ENCODE measurements at places on chromosomes 1 and 21. TPM values are rescaled to one million over a fixed set of nuclear protein-coding genes. Genes with fewer than 3 reads are reported as not detected.

HPDL gene
- total RNA-seq = 37.5 TPM

CNKSR1 gene
- 1.2 TPM for total RNA-seq

DNA sequence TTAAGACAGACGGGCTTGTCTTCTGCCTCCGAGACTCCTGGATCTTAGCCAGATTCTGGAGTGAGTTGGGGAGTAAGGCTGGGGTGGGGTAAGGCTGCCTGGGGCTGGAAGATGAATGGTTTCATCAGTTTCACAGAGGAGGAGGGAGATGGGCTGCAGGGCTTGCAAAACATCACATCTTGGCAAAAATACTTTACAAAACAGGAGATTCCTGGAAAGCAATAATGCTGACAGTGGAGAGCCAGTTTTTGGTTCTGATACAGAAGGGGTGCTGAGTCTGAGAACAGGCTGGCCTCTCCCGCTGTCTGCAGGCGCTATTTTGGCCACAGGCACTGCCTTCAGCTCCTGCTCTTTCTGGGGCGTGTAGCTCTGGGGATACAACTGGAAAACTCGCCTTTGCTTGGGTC, 83.4 kb upstream of the KCNE2 start:
- DNase-seq = no peak

- no peak for DNase-seq
Observed at GRCh38 chr1:179151908-179152682, 70.2 kb downstream of the TOR3A start.

DNA sequence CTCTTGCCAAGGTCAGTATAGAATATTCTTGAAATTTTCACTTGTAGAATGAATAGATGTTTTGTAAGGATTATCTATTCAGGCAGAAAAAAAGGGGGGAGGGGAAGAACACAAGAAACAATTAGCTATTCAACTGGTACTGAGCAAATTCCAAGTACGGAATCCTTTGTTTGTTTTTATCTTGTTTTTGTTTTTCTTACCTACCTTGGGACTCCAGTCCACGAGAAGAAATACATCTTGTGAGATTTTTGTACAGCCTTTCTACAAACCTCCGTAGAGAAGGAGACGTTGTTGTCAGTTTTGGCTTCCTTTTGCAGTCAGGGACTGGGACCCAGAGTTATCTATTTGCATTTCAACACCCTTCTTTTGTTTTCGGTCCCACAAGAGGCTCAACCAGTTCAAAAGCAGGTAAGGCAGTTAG, 36.0 kb downstream of the ZNF281 start:
- DNase-seq = no peak
